ENCODE measurements at places on chromosomes 4 and X.

DNA sequence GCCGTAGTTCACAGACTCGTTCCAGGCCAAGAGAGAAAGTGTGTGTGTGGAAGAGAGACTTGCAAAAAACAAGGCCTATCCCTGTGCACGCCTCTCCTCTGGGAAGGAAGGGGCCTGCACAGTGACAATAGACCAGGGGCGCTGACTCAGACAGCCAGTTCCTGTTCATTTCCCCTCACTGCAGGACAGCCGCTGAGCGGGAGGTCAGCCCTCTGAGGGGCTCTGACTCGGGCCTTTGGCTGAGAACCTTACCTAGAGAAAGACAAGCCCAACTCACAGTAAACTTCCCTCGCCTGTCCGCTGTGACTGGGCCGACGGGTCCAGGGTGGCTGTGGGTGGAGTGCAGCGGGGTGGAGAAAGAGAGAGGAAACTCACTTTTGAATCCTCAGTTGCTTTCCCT is 52.1 kb downstream of the RTL5 start:
- no peak for DNase-seq

DNA sequence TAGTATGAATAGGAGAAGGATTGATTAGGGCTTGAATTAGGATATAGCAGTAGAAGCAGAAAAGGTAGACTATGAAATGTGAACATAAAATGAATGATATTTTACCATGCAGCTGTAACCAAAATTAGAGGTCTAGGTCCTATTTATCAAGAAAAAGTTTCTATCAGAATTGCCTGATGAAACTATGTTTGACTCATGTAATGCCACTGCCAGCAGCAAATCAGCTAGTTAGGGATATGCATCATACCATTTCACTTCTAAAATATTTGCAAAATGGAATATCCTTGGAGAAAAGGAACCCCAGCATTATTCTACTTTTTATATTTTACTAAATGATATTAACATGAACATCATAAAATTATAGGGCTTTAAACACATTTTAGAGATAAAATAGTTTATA is 188.4 kb downstream of the WDFY3 start:
- no peak for DNase-seq

- no peak for DNase-seq
These were observed 6.0 kb upstream of the UBQLN2 start for GRCh38 chrX:56557376-56557929.

DNA sequence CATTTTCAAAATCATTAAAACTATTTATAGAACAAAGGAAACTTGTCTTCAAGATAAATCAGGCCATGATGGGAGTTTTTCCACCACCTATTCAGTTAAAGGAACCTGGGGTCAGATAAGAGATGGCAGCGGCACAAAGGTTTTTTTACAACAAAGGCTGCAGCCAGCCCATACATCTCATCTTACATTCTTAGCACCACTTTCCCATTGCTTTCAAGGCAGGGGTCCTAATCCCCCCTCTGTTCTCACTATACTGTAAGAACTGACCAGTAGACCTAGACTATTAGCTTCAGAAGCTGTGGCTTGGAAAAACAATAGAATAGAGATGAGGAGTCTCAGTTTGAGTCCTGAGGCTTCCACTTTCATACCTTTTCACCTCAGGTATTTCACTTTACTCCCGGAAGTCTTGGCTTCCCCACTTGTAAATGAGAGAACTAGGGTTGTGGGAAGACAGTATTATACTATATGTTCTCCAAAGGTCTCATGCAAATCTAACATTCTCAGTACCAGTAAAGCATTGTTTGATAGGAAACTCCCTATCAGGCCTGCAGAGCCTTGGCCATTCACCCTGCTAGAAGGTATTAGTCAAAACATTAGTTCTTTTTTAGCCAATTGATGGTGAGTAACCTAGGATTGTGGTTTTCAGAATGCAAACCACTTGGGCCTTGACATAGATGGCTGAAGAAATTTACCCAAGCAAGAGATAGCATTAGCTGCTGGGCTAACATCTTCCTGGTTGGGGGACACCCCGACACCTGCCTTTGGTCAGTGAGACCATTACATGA is 182.9 kb upstream of the PBDC1 start:
- DNase-seq: no peak
